ENCODE measurements at places on chromosomes 11 and 22.

GRCh38 chr11:14894657-14895598, 2.9 kb upstream of the CYP2R1 start:
- DNase-seq, result no peak

DNA sequence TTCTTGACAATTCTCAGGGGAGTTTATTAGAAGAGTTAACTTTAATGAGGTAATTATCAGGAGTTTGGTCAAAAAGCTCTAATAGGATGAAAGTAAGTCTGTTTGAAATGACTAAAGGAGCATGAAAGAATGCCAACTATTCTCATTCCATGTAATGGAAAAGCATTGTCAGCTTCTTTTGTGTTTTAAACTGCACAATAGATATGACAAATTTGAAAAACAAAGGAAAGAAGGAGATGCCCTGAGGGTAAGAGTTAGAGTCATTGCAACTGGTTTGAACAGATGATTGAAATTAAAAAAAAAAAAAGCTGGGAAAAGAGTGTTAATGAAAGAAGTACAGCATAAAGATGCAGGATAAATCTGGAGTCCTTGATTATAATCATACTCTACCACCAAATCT, 296.8 kb upstream of the FOLH1 start:
- no peak for DNase-seq

DNA sequence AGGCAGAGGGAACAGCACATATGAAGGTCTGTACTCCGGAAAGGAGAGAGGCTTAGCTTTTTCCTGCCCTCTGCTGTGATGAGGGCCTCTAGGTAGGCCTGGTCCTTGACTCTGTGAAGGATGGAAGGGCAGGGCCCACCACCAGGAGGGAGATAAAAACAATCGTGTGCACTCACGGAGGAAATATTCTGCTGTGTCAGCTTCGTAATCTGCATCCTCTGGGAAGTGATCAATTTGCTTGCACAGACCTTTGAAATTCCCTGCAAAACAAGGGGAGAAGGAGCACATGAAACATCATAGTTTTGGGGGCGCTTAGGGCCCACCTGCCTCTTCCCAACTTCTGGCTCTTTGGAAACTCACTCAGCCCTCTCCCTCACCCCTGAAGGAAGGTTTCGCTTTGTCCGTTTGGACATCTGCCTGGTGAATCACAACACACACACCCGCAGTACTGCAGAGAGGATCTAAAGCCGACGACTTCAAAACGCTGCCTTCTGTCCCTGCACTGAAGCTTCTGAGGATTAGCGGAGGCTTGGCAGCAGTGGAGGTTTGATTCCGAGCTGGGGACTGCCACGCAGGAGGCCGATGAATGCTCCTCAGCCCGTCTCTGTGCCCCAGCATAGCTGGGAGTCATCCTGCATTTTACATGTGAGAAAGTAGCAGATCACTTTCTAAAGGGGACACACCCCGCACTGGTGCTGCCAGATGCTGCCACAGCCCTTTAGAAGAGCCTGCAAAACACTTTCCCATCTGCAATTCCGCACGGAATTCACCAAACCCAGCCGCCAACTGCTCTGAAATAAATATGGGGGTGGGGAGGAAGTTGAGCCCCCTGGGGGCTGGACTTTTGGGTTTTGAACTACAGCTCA, 58.6 kb upstream of the EIF3D start:
- DNase-seq, result no peak

DNA sequence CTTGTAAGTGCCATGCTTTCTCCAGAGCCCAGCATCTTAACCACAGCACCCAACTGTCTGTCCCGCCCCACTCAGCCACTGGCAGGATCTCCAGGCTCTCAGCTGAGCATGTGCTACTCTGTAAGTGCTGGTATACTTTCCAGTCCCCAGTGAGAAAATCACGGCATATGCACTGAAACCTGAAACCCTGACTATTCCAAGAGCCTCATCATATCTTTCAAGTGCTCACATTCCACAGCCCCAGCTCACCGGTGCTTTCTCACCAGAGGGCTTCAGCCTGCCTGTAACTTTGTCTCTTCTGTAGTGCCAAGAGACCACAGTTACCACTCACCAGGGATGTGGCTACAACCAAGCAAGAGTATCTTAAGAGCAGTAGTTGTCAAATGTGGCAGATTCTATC, 24.4 kb upstream of the PAMR1 start:
- DNase-seq, result no peak

DNA sequence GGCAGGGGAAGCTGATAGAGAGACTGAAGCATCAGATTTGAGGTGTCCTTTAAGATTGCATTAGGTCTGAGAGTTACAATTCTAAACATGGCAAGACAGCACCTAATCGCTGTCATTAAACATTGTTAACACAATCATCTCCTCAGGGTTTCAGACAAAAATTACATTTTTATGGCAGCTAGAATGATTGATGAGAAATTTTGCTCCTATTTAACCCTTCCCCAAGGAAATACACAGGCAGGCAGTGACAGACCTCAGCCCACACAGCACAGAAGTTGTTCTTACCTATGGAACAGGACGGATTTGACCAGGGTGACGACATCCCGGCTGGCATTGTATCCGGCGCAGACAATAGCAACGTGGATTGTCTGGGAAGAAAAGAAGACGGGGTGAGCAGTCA, 294.3 kb downstream of the LARGE1 start:
- no peak for DNase-seq

GRCh38 chr22:31891366-31892079, 52.8 kb upstream of the YWHAH start:
- DNase-seq, result no peak

DNA sequence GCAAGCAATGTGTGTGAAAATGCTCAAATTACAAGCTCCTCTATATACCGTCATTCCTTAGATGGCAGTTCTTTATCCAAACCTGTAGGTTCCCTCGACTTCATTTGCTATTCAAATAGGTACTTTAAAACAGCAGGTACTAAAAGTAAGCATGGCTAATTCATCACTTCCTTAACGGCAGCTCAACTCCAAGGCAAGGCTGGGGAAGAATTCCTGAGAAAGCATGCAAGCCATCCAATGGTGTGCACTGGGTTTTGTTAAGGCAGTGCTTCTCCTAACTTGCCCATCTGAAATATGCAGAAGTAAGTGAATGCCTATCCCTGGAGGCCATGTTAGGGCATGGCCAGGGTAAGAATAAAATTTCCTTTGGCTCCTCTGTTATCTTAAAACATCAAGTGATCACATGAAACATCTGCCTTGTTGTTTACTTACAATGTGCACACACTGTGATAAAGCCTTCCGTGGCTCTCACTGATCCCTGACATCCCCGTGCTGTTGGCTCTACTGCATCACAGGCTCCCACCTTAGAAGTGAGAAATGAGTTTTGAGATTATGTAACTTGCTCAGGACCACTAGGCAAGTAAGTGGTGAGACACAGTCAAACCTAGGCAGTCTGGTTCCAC, 52.1 kb downstream of the SMCO4 start:
- DNase-seq, result no peak

- DNase-seq, result no peak
Observed at GRCh38 chr11:76004400-76004799, 189.4 kb downstream of the UVRAG start.
